ENCODE measurements at places on chromosomes 11 and 22.

DNA sequence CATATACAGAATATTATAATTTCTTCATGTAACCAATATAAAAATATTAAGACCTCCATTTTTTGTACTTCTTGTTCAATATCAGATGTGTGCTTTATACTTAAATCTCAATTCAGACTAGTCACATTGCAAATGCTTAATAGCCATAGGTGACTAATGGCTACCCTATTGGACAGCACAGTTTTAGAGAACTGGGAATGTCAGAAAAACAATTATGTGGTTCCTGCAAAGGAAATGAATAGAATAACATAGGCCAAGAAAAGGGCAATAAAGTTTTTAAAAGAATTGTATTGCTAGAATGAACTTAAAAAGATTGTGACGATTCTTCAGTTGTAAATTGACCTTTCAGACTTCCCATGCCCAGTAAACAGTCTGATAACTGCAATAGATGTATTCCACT, 843.0 kb downstream of the METTL15 start:
- no peak for DNase-seq

DNA sequence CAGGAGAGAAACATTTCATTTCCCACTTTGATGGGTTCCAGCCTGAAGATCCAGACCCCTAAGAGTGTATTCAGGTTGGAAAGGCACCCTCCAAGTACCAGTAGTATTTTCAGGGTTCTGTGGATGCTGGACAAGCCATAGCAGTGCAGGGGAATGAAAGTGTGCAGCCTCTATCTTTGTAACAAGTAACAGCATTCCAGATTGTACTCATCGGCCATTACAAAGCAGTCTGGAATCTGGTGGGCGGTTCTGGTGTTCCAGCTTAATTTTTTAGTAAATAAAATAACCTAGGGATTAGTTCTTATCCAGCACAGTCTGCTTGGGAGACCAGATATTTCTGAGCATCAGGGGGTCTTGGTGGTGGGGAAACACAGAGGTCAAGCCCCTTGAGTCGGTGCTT, 22.6 kb downstream of the APLNR start:
- DNase-seq = no peak

GRCh38 chr11:12232817-12233601, 122.6 kb downstream of the MICAL2 start:
- DNase-seq = no peak

DNA sequence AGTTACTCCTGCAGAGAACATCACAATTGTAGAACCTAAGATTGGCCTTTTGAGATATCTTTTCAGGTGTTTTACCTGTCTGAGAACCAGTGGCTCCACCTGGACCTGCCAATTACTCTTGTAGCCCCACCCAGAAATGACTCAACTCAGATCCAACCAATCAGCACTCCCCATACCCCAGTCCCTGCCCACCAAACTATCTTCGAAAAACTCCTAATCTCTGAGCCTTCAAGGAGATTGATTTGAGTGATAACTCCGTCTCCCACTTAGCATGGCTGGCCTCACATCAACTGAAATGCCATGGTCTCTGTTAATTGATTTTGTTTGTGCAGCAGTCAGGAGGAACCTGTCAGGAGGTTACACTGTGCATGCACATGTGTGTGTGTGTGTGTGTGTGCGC, 103.6 kb downstream of the MTNR1B start:
- peak; percentile 48 for DNase-seq

GRCh38 chr11:85718126-85718943, 32.3 kb upstream of the CCDC89 start:
- DNase-seq = no peak
